Memory B cell (primary cell): ENCODE measurements at places on chromosomes 4 and X.

DNA sequence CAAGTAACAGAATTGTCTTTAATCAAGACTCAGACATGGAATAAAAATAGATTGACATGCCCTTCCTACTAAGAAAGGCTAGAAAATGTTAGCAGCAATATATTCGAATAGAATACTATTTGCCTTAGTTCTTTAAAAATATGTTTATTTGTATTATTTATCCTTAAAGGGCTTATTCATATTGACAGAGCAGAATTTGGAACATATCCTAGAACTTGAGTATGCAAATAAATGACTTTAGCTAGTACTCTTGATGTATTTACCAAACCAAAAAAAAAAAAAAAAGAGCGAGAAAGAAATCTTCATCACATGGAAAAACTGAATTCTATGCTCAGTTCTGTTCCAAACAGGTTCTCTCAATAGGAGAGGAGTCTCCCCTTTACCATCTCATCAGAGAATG, 68.9 kb upstream of the PPARGC1A start:
- DNase-seq = no peak
- H3K4me3 ChIP-seq = no peak overlapping the region
- no peaks in the 10 kb centered on the region for H3K36me3 ChIP-seq
- H3K27me3 ChIP-seq = no peaks in the 10 kb centered on the region
- no peak overlapping the region for H3K27ac ChIP-seq

DNA sequence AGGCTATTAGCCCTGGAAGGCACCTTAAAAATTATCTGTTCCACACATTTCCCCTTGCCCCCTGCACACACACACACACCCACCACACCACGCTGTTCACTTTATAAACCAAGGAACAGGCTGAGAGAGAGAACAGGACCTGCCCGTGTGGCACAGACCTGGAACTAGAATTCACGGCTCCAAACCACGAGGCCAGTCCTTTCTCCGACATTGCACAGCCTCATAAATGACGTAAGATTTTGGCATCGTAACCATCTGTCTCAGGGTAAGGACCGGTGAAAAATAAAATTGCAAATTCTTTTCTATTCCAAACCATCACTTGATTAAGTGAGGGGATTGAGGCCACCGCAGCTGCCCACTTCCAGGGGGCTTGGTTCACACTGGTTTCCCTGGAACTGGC, 330.3 kb downstream of the BCOR start:
- H3K27ac ChIP-seq = no peak overlapping the region
- DNase-seq = no peak
- no peak overlapping the region for H3K4me3 ChIP-seq
- peaks cover 9% of the 10 kb centered on the region for H3K27me3 ChIP-seq
- H3K4me1 ChIP-seq = peaks cover 3% of the 10 kb centered on the region
- H3K36me3 ChIP-seq = no peaks in the 10 kb centered on the region

GRCh38 chrX:47174846-47175587, 18.6 kb upstream of the UBA1 start:
- H3K4me3 ChIP-seq = no peak overlapping the region
- no peaks in the 10 kb centered on the region for H3K27me3 ChIP-seq
- no peaks in the 10 kb centered on the region for H3K4me1 ChIP-seq
- H3K27ac ChIP-seq = no peak overlapping the region
- DNase-seq = no peak

- H3K27me3 ChIP-seq = no peaks in the 10 kb centered on the region
- DNase-seq = no peak
- H3K27ac ChIP-seq = no peak overlapping the region
- no peaks in the 10 kb centered on the region for H3K36me3 ChIP-seq
- no peak overlapping the region for H3K4me3 ChIP-seq
These were observed 41.2 kb upstream of the C4orf50 start for GRCh38 chr4:6059375-6059805.

DNA sequence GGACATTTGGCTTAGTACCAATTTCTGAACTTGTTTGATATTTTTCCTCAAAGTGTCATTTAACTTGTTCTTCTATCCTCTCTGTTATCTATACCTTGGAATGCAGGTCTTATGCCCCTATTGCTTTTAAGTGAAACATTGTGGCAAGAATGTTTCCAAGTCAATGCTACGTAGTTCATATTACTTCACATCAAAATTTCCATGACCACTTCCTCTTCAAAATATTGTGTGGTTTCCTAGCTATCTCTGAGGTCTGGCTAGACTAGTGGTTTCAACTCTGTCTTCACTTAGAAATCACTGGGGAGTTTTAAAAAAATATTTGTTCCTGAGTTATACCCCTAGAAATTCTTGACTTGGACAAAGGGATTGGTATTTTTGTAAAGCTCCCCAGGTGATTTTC, 20.2 kb upstream of the RASGEF1B start:
- DNase-seq = no peak
- H3K27ac ChIP-seq = peak overlapping the region; percentile 95
- H3K4me3 ChIP-seq = peak overlapping the region; percentile 61
- H3K4me1 ChIP-seq = peaks cover 32% of the 10 kb centered on the region

GRCh38 chr4:3717241-3717640, 48.9 kb upstream of the ADRA2C start:
- H3K4me3 ChIP-seq = no peak overlapping the region
- no peak overlapping the region for H3K27ac ChIP-seq
- no peak for DNase-seq
- H3K36me3 ChIP-seq = peaks cover 6% of the 10 kb centered on the region

- DNase-seq = no peak
- no peaks in the 10 kb centered on the region for H3K36me3 ChIP-seq
- no peak overlapping the region for H3K4me3 ChIP-seq
- H3K27ac ChIP-seq = no peak overlapping the region
- no peaks in the 10 kb centered on the region for H3K27me3 ChIP-seq
These were observed 58.4 kb upstream of the PNPLA4 start for GRCh38 chrX:7985568-7985967.

DNA sequence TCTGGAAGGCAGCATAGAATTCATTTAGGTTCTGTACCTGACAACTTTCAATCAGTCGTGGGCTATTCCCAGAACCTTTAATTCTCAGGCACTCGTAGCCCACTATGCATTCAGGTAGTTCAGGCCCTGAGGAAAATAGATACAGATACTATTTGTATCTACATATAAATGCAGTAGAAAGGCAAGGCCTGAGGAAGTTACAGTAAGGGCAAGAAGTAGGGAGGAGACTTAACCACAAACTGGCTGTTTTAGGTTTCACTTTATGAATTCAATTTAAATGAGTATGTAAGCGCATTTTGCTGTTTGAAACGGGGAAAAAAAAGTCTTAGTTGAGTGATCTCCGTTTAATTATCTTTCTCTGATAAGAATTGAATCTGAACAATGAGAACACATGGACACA, 529.4 kb upstream of the ATOH1 start:
- peaks cover 2% of the 10 kb centered on the region for H3K27me3 ChIP-seq
- H3K36me3 ChIP-seq = no peaks in the 10 kb centered on the region
- H3K4me1 ChIP-seq = no peaks in the 10 kb centered on the region
- no peak overlapping the region for H3K4me3 ChIP-seq
- no peak overlapping the region for H3K27ac ChIP-seq
- DNase-seq = no peak

DNA sequence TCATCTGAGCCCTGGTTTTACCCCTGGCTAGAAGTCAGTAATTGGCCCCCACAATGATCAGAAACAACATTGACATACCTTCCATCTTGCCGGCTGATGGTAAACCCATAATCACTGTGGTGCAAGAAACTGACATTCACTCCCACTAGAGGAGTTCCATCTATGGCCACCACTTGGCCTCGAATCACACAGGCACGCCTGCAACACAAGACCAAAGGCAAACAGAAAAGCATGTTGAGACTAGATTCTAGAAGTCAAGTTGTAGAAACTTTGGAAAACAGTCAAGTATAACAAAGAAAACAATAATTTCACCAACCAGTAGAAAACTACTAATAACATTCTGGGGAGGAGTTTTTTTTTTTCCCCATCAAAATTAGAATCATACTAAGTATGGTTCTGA, 183.4 kb downstream of the SH2D1A start:
- H3K27ac ChIP-seq = no peak overlapping the region
- no peaks in the 10 kb centered on the region for H3K36me3 ChIP-seq
- H3K4me1 ChIP-seq = no peaks in the 10 kb centered on the region
- DNase-seq = no peak
- H3K27me3 ChIP-seq = no peaks in the 10 kb centered on the region
- no peak overlapping the region for H3K4me3 ChIP-seq

- peaks cover 3% of the 10 kb centered on the region for H3K36me3 ChIP-seq
- peak overlapping the region; percentile 7 for H3K4me3 ChIP-seq
- H3K27ac ChIP-seq = no peak overlapping the region
- DNase-seq = no peak
- H3K4me1 ChIP-seq = peaks cover 22% of the 10 kb centered on the region
These were observed 65.2 kb downstream of the FBXO8 start for GRCh38 chr4:174218127-174218790.

DNA sequence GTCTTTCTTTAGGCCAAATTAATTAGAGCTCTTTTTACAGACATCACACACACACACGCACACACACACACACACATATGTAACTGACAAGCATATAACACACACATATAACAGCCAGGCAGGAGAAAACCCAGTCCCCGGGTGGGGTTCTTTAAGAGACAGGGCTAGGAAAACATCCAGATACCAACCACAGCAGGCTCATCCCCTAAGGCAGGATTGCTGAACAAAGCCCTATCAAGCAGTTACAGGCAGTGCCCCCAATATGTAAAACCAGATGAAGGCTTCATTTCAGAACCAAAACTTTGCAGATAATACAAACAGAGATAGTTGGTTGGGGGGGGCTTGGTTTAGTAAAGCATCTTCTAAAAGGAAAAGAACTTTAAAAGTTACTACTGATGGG, 18.0 kb upstream of the FAM47E start:
- no peak for DNase-seq
- H3K27ac ChIP-seq = no peak overlapping the region
- no peaks in the 10 kb centered on the region for H3K4me1 ChIP-seq
- H3K4me3 ChIP-seq = no peak overlapping the region
- no peaks in the 10 kb centered on the region for H3K27me3 ChIP-seq

DNA sequence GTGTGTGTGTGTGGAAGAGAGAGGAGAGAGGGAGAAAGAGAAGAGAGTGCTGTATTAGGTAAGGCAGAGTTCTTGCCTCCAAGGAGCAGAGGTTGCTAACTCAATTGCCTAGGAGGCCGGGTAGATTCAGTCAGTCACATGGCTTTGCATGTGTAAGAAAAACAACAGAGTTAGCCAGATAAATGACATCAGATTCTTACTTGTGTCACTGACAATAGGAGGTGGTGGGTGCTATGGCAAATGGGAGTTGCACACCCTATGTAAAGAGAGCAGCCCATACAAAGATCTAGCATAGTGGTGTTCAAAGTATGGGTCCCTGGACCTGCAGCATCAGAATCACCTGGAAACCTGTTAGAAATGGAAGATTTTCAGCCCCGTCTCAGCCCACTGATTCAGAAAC, 14.4 kb upstream of the PGRMC2 start:
- DNase-seq = no peak
- no peaks in the 10 kb centered on the region for H3K27me3 ChIP-seq
- H3K4me3 ChIP-seq = no peak overlapping the region

DNA sequence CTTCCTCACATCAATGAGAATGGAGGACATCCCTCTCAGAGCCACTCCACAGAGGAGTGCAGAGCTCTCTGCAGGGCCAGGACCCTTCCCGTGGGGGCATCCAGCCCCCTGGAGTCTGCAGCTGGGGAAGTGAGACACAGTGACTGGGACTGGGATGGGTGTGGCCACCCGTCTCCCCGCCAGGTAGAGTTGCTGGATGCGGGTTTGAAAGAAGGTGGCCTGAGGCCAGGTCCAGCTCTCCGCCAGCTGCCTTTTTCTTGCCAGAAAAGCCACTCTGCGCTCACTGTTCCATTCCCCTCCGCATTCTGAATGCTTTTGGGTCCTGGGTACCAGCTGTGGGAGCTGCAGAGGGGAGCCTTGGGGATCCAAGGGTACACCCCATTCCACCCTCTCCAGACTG, 82.6 kb downstream of the ABLIM2 start:
- no peak overlapping the region for H3K4me3 ChIP-seq
- peaks cover 4% of the 10 kb centered on the region for H3K36me3 ChIP-seq
- no peak overlapping the region for H3K27ac ChIP-seq
- H3K4me1 ChIP-seq = no peaks in the 10 kb centered on the region
- H3K27me3 ChIP-seq = peaks cover 3% of the 10 kb centered on the region
